Astrocyte of the spinal cord (primary cell): ENCODE measurements at places on chromosomes 4 and X.
A peak's percentile ranks its signal among the peaks of the same experiment; 100 is the strongest.

- no peak for DNase-seq
Observed at GRCh38 chr4:11475871-11476270, 47.2 kb upstream of the HS3ST1 start.

- DNase-seq: no peak
Observed at GRCh38 chr4:47194036-47194737, 162.8 kb downstream of the GABRB1 start.

DNA sequence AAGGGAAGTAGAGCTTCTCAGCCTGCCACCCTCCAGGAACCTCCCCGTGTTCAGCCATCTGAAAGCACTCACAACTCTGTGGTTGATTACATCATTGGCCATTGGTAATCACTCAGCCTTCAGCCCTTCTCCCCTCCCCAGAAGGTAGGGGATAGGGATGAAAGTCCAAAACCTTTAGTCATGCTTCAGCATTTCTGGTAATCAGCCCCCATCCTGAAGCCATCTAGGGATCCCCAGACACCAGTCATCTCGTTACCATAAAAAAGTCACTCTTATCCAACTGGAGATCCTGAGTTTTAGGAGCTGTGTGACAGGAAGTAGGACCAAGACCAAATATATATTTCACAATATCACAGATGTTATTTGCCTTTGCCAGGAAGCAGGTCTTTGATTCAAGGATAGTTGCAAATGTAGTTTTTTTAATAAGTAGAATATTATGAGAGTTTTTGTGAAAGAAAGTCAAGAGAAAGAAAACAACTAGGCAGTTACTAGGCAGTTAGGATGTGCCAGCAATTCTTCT, 364.6 kb upstream of the NOCT start:
- DNase-seq: peak; percentile 50

DNA sequence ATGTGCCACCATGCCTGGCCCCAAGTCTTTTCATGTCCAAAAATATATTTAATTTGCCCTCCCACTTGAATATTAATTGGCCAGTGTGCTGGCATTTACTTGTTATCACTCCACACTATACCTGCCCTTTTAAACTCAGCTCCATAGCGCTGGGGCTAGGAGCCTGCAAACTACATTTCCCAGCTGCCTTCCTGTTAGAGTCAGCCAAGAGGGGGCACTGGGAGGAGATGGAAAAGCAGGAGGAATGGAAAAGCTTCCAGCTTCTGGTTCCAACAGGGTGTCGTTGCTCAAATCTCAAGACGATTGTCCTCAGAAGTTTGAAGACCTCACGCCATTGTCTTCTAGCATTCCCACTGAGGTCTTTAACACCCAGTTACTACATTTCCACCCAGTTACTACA, 315.5 kb downstream of the BCOR start:
- DNase-seq: no peak

DNA sequence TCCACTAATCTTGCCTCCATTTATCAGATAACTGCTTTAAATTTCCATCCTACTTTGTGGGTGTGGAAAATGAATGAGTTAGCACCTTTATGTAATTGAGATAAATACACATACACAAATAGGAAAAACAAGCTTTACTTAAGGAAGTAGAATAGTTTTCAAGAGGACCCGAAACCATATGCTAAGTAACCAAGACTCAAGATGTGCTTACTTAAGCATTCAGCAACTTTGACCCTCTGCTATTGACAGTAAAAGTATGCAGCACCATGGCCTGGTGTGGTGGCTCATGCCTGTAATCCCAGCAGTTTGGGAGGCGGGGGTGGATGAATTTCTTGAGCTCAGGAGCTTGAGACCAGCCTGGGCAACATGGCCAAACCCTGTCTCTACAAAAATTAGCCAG, 29.9 kb downstream of the RNF175 start:
- DNase-seq: no peak

DNA sequence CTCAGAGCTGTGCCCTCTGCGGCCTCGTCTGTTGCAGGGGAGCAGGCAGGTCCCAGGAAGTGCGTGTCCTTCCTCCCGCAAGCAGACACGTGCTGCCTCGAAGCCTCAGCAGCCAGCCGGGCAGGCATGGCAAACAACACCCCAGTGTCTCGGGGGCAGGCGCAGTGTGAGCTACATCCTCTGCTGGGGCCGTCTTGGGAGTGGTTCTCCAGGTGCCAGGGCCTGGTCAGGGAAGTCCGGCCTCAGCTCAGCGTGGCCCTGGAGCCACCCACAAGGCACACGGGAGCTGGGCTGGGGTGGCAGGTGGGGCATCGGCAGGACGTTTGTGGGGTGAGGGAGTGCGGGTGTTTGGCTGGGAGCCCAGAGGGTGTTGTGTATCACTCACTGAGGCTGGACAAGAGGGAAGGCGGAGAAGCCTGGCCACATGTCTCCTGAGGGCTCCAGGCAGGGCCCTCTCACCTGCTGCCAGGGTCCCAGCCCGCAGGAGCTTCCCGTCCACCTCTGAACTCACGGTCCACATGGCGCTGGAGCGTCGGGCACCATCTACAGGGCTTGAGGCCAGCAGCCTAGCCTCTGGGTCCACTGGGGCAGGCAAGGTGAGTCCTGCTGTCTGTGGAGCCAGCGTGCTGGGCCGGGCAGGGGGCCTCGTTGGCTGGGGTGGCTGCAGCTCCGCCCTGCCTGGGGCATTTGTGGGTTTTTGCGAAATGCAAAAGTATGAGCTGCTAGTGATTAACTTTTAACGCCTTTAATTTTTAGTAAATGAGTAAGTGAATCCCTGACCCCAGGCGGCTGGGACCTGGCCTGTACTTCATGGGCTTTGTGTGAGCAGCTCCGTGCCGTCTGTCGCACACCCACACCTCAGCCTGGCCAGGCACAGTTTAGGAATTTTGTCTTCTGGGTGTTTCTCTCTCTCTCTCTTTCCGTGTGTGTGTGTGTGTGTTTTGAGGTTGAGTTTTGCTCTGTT, 17.3 kb upstream of the UVSSA start:
- no peak for DNase-seq

DNA sequence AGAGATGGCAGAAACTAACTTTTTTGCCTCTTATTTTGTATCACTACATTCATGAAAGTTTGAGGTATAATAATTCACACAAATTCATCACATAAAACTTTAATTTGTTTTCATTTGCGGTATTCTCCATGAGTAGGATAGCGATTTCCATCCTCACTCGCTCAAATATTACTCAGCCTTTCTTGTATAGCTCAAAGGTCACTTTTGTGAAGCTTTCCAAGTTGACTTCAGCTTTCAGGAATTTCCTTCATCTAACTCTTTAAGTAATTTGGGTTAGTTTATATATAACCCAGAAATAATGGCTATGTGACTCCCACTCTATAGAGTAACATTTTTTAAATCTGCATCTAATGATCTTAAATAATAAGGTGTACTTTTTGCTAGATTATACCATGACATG, 314.4 kb downstream of the IL1RAPL1 start:
- DNase-seq: peak; percentile 55

DNA sequence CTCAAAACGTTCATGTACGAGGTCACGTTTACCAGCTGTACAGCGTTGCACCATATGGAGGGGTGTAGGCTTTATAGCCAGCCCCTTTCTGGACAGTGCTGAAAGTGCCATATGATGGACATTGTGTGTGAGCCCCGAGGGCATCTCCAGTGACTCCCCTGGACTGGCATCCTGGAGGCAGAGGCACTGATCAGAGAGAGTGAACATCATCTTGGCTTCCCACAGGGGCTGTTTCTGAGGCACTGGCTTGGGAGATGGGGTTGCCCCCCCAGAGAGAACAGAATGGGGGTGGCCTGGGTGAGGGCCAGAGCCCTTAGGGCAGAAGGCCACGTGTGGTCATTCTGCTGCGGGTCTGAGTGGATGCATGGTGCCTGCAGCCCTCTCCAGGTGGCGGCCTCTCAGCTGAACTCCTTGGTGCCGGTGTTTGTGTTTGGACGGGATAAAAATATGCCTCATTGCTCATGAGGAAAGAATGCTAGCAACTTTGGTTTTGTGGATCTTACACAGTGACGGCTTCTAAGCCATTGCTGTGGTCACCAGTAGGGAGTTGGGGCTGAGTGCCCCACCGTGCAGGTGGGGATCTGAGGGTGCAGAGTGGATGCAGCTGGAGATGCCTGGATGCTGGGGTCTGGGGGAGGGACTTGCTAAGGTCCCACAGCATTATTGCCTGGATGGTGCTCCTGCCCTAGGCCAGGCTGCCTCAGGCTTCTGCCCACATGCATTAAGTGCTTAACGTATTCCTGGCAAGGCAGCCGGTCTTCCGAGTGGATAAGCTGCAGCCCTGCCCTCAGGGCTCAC, 3.4 kb downstream of the WFS1 start:
- peak; percentile 88 for DNase-seq

DNA sequence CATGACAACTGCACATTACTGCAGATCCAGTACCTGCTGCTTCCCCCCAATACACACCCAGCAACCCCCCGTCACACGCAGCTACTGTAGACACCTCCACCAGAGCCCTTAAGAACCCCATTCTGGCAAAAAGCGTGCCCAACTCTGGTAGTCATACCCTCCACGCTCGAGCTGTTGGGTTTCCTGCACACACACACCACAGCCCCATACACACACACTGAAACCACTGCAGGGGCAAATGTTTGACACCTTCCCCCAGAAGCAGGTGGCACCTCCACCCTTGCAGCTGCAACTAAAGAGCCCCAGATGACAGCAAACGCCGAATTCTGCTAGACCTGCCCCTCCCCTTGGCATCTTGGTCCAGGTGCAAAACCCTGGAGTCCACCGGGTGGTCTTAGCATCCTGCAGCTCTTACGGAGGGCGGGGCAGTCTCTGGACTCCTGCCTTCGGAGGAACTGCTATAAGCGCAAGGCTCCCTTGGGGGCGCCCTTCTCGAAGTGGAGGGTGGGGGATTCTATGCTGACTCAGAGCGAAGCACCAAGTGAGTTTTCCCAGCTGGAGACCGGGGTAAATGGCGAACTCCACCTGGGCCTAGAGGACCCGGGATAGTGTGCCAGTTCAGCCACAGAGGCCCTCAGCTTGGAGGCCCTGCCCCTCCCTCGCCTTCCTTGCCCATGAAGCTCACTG, 1.5 kb downstream of the FRMPD3 start:
- no peak for DNase-seq

DNA sequence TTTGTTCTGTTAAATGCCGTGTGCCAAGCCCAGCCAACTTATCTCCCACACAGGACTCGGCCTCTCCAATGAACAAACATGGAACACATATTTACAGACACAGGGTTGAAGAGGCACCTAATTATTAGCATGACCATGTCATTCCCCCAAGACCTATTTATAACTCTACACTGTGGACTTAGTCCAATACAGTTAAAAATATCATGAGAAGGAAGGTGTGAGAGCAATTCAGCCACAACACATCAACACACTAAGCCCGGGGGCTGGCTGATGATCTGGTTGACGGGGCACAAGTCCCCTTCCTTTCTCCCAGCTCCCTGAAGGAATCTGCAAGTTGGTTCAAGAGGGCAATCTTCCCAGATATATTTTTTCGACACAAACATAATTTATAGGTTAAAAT, 28.1 kb downstream of the MANBA start:
- no peak for DNase-seq

GRCh38 chr4:1883583-1883982, 12.4 kb downstream of the NSD2 start:
- DNase-seq: no peak

GRCh38 chr4:74335341-74336021, 27.2 kb downstream of the EPGN start:
- DNase-seq: no peak
